ENCODE measurements at places on chromosomes 2 and 18.

- DNase-seq = no peak
These were observed 84.8 kb upstream of the BCL2L11 start for GRCh38 chr2:111035830-111036441.

DNA sequence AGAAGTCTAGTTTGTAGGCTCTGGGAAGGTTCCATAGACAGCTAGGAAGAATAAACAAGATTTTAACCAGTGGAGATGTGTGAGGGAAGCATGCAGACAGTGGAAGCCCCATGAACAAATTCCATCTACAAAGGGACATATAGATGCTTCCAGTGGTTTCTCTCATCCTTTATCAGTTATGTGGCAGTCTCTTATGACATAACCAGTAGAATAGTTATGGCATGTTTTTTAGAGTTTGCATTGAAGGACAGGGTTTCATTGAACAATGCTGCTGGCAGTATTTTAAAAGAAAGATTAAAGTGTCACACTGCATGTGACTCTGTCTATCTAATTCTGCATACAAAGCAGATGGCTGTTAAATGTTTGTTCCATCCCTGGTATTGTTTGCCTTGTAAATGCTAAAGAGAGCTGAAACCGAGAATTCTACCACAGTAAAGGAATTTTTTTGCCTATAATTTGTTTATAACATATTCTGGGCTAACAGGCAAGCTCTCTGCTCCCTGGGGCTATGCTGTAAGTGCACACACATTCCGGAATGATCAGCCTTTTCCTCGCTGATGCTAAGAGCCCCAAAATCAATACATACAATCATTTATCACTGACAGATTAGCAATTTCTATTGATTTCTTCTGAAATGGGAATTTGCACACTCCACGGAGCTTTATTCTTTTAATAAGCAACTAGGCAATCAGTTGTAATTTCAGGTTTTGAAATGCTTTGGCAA lies 76.8 kb upstream of the PELI1 start:
- no peak for DNase-seq

DNA sequence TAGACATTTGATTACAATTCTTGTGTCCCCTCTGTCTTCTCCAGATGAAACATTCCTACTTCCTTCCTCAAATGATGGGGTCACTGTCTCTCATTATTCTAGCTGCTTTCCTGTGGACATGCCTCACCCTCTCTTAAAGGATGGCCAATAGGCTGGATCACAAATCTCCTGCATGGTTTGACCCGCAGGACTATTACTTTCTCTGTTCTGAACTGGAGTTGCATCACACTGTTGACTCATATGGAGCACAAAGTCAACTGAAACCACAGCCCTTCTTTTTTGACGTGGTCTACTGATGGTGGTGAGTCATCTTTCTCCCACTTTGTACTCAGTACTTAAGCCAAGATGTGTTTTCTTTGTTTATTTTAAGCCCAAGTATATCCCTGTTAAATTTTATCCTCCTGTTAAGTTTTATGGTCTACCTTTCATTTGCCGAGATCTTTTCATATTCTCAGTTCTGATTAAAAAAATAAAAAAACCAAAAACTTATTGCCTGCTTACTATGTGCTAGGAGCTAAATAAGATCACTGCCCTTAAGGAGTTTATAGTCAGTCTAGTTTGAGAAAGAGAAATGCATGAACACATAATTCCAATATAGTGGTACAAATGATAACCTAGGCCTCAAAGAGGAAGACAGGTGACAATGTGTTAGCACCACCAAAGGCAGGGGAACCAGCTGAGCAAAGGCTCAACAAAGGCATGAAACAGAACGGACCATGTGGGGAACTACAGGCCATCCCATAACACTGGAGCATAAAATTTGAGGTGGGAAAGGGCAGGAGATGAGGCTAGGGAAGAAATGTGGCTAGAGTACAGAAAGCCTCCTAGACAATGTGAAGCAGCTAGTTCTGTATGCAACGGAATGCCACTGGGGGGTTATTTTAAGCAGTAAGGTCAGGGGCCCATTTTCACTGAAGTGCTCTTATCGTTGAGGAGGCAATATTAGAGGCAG lies 67.6 kb upstream of the ZFP36L2 start:
- peak; percentile 87 for DNase-seq

DNA sequence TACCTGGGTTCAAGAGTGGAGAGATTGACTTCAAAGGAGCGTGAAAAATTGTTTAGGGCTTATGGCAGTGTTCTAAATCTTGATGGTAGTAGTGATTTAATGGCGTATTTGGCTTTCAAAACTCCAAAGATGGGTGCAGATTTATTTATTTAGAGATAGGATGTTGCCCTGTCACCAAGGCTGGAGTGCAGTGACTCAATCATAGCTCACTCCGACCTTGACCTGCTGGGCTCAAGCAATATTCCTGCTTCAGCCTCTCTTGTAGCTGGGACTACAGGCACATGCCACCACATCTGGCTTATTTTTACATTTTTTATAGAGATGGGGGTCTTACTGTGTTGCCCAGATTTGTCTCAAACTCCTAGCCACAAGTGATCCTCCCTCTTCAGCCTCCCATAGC lies 52.5 kb downstream of the FAM117B start:
- DNase-seq = no peak

DNA sequence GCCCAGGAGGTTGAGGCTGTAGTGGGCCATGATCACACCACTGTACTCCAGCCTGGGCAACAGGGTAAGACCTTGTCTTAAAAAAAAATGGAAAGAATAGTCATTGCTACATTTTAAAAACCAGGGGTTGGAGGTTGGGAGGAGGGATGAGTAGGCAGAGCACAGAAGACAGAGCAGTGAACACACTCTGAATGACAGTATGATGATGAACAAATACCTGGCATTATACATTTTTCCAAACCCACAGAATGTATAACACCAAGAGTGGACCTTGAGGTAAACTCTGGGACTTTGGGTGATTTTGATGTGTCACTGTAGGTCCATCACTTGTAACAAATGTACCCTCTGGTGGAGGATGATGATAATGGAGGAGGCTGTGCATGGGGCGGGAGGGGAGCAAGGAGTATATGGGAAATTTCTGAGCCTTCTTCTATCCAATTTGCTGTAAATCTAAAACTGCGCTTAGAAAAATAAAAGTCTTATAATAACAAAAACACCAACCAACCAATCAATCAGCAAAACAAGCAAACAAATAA lies 111.4 kb upstream of the PGAP1 start:
- DNase-seq = no peak

DNA sequence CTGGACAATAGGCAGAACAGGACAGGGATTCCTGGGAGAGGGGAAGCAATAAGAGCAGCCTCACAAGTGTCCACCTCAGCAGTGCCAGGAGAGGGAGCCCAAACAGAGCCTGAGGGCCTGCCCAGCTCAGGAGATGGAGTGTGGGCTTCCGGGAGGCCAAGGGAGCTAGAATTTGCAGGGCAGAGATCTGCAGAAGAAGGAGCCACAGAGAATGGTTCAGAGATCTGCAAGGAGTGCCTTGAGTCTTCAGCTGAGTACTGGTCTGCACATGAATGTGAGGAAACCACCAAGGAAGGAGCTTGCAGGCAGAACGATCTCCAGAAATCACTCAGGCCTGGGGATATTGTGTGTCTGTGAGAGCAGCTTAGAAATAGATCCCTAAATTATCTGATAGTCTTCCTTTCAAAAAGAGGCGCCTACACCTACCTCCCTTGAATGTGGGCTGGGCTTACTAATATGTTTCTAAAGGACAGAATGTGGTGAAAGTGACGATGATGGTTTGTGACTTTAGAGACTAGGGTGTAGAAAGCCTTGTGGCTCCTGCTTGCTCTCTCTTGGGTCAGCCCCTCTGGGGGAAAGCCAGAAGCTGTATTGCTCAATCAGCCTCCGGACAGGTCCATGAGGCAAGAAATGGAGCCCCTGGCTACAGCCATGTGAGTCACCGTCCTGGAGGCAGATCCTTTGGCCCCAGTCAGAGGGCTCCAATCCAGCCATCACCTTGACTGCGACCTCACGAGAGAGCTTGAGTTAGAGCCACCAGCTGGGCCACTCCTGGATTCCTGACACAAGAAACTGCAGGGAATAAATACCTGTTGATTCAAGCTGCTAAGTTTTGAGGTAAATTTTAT lies 7.6 kb upstream of the LPIN1 start:
- DNase-seq = no peak

- DNase-seq = no peak
These were observed 9.0 kb upstream of the CIB4 start for GRCh38 chr2:26649992-26650712.

DNA sequence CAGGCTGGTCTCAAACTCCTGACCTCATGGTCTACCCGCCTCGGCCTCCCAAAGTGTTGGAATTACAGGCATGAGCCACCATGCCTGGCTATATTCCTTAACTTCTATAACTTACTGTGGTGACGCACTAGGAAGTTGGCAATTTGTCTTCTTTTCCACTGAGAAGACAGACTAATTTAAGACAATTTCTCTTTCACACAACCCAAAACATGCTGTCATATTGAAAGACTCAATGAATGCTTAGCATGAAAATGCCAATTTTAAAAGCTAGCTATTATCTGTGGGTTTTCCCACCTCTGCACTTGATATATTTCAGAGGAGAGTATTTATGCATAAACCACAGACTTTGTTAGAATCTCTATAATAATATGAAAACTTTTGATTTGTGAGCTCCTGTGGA lies 84.5 kb downstream of the ERBB4 start:
- DNase-seq = no peak

DNA sequence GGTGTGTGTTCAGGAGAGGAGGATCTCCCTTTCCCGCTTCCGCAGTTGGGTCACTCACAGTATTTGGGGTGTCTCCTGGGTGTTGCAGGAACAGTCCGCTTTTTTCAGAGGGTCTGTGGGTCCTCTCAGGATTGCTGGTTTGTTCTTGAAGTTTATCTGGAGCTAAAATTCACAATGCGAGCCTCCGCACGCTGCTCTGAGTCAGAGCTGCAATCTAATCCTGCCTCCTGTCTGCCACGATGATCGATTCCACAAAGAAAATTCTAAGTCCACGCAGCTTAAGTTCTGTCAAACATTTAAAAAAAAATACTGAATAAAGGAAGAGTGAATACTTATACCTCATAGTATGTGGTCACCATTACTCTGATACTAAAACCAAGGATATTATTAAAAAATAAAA lies 76.5 kb downstream of the RAD51AP2 start:
- no peak for DNase-seq

DNA sequence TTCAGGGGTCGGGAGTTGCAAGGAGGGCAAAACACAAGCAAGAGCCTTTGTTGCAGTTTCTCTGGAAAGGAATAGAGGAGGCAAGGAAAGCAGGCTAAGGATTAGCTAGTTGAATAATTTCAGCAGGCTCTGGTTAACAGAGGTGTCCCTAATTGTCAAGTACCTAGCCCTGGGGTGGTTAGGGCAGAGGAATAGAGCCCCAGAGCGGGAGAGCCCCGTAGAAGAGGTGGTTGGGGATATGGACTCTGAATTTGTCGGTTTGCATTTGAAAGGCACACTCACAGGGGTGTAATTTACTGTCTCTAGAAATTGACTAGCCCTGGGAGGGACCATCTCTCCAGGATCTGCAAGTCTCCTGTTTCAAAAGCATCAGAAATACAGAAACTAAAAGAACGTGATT lies 1030.2 kb downstream of the TMEM182 start:
- no peak for DNase-seq

DNA sequence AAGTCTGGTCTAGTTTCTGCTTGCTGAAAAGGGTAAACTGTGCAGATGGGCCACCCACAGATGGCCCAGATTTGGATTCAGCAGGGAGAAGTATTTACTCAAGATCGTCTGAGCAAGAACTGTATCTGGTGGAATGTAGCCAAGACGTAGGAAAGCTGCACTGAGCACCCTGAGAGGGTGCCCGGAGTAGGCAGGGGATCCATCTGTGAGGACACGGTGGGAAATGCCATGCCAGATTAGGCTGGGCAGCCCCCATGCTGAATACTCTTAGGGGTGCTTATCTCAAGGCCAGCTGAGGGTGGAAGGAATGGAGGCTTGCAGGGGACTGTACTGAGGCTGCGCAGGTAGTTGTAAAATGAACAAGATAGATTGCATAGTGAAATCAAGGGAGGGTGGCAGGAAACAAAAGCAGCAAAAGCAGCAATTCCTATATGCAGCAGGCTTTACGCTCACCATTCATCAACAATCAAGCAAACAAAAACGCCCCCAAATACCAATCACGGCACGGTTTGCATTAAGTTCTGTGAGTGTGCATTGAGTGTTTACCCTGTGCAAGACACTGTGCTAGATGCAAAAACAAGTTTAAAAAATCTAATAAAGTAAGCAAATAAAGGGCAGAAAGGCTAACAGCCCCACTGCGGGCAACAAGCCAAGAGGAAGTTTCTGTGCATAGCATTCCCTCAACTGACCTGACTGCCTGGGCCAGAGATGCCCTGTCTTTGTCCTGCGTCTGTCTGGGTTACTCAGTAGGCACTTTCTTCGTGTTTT lies 32.2 kb upstream of the LPIN2 start:
- no peak for DNase-seq

DNA sequence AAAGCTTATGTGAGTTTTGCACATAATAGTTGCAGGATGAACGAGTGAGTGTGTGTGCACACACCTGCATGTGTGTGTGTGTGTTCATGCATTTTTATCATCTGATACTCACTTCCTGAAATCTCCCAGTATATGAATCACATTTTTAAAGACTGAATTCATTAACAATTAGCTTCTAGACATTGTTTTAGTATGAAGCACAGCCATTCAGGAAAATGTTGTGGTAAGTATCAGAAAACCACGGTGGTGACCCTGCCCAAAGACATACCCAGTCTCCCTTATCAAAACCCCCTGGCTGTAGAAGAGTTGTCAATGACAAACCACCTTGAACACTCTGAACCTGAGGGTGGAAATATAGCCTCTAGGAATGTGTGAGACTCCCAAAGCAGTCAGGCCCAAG lies 220.8 kb downstream of the ALK start:
- no peak for DNase-seq

- no peak for DNase-seq
These were observed 42.5 kb downstream of the GREB1L start for GRCh38 chr18:21284540-21284939.
